PC-3 (cell line): ENCODE measurements at places on chromosomes 6 and 20. TPM values are rescaled to one million over a fixed set of nuclear protein-coding genes. Genes with fewer than 3 reads are reported as not detected.

Gene TBX18
- total RNA-seq = not detected in 2 replicates

Gene TLDC2
- not detected in 2 replicates for total RNA-seq

Gene CCN6
- total RNA-seq = not detected in 2 replicates

Gene C4B
- total RNA-seq = 0.52 and 2.6 TPM in 2 replicates

Gene RIPPLY2
- not detected in 2 replicates for total RNA-seq

Gene NCOA7
- 12.1 and 13.4 TPM in 2 replicates for total RNA-seq

Gene GNMT
- 0.47 and 1.2 TPM in 2 replicates for total RNA-seq

Gene CYP21A2
- not detected in 2 replicates for total RNA-seq

Gene LY6G6C
- 0.22 TPM in 1 of 2 replicates, not detected in the other for total RNA-seq

Gene GSTA1
- not detected in 2 replicates for total RNA-seq

Gene CTAGE9
- not detected in 2 replicates for total RNA-seq

Gene BPIFA1
- total RNA-seq = not detected in 2 replicates
